ENCODE measurements at places on chromosomes 11 and 22.

GRCh38 chr11:79447038-79447786, 6.4 kb upstream of the TENM4 start:
- no peak for DNase-seq

GRCh38 chr11:74462631-74463030, 4.7 kb downstream of the KCNE3 start:
- no peak for DNase-seq

- peak; percentile 67 for DNase-seq
Observed at GRCh38 chr11:46119352-46120216, 1.7 kb downstream of the PHF21A start.

DNA sequence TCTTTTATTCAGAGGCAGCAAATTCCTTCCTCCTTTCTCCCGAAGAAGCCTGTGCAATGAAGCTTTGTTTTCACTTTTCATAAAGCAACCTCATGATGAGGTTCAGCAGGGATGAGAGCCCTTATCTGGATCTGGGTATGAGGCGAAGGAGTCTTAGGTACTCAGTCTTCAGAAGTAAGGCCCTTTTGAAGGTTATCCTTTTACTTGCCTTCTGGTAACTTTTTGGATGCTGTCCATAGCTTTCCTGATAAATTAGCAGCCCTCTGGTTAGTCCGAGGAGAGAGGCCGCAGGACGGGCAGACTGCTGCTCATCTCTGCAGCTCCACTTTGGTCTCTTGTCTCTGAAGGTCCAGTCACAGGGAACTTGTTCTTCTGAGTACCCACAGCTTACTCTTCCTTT, 1.1 kb downstream of the TRIM22 start:
- no peak for DNase-seq

- no peak for DNase-seq
Observed at GRCh38 chr11:66224226-66224855, 44.1 kb upstream of the RAB1B start.

- peak; percentile 23 for DNase-seq
Observed at GRCh38 chr22:46737105-46737975, 712 bp downstream of the CERK start.

DNA sequence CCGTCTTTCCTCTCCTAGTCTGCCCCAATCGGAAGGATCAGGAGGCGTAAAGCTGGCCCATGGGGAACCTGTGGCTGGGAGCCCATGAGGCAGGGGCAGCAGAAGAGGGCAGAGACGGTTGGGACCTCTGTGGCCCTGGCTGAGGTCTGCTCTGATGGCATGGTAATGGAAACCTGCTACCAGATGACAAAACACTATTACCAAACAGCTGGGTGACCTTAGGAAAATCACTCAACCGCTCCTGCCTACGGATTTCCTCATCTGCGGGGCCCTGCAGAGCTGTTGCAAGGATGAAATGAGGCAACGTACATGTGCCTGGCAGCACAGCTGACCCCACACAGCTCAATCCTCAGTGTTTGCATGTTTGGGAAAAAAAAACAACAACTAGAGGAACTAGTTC, 4.6 kb downstream of the AP5B1 start:
- no peak for DNase-seq

DNA sequence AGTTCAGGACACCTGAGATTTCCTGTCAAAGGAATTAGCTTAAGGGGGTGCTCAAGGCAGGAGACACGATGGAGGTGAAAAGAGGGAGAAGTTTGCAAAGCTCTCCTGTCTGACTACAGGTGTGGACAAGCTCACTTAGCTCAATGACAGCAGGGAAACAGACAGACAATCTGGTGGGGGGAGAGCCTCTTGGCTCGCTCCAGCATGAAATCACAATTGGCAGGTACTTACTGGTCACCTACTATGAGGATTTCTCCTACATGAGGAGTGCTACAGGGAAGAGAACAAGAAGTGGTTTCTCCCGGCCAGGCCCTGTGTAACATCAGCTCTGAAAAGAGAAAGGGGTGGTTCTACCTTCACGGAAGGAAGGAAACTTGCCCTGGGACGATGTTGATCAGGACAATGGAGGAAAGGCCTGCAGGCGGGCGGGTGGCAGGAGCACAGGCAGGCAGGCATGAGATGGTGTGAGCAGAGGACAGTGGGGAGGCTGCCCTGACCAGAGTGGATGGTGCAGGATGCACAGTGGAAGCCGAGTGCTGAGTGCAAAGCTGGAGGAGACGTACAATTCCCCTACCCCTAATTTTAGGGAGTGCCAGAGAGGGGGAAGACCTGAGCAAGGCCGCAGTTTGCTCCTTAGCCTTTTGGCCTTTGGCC, 57.9 kb upstream of the CRTAM start:
- no peak for DNase-seq

Data from fibroblast of skin of right quadriceps (primary cell).